ENCODE measurements at places on chromosomes 4 and X.
A peak's percentile ranks its signal among the peaks of the same experiment; 100 is the strongest.

- peak; percentile 71 for DNase-seq
These were observed 81.0 kb upstream of the ESX1 start for GRCh38 chrX:104335756-104336155.

- DNase-seq = no peak
These were observed 1.5 kb downstream of the ELF4 start for GRCh38 chrX:130108647-130109428.

DNA sequence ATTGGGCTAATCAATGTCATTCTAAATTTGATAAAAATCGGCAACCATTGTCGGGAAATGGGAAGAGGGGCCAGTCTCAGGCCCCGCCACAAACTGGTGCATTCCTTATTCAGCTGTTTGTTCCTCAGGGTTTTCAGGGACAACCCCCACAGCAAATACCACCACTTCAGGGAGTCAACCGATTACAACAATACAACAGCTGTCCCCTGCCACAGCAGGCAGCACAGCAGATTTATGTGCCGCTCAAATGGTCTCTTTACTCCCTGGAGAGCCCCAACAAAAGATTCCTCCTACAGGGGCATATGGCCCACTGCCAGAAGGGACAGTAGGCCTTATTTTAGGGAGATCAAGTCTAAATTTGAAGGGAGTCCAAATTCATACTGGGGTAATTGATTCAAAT lies 61.8 kb downstream of the ZNF732 start:
- no peak for DNase-seq

DNA sequence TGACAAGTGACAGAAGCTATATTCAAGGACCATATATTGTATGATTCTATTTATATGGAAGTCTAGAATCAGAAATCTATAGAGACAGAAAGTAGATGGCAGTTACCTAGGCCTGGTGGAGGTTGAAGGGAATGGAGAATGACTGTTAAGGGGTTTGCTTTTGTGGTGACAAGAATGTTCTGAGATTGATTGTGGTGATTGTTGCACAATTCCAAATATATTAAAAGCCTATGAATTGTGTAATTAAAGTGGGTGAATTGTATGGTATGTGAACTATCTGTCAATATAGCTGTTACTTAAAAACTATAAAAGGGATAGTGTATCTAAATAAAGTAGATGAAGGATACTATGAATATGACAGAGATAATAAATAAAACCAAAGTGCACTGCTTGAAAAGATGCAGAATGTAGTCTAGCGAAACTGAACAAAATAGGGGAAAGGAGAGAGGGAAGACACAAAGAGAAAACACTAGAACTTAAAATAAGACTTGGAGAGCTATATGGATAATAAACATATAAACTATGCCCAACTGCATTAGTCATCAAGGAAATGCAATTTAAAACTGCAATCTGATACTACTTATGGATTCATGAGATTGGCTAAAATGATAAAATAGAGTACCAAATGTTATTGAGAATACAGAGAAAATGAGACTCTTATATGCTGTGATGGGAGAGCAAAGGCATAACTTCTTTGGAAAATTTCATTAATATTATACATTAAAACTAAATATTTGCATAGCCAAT lies 82.1 kb upstream of the BANK1 start:
- no peak for DNase-seq

- DNase-seq = no peak
These were observed 362.2 kb upstream of the EMCN start for GRCh38 chr4:100880011-100880410.

DNA sequence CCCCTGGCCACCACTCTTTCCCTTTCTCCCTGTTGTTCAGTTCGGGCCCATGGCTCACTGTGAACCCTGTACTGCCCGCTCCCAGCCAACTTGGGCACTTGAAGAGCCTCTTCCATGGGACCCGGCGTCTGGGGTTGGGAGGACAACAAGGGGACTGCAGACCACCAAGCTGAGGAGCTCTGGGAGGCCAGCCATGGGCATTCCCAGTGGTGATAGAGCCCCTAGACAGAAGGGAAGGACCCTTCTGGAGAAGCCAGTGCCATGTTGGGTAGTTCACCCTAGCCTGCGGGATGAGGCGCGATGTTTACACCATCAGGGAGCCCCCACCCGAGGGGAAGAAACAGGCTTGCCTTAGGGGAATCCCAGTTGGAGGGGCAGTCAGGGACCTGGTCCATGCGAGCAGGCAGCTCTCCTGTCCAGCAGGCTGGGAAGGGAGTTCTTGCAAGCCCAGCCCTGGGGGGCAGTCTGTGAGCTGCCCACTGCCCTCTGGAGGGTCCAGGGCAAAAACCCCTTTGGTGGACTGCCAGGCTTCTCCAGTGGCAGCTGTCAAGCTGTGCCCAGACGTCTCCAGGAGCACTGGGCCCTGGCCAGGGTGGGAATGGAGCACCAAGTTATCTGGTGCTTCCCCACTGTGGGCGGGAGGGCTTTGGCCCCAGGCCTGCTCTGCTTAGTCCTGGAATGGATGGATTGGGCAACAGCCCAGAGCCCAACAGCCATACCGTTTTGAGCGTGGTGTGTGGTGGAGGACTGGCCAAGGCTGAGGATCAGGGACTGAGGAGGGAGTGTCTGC lies 23.7 kb upstream of the UBA1 start:
- DNase-seq = no peak

DNA sequence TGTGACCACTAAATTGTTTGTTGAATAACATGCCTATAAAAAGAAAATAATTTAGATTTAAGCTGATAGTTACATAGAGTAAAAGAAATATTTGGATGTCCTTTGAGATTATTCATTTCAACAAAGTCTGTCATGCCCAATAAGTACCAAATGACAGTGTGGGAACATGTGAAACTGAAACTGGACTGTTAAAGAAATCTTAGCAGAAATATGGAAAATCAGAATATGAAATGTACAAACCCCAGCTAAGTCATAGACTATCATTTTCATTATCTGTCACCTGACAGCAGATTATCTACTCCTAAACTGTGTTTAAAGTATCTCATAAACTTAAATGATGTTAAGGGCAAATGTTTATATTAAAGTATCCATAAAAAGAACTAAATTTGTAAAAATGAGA lies 437.8 kb upstream of the FAM241A start:
- no peak for DNase-seq

- DNase-seq = no peak
These were observed 15.8 kb downstream of the RBM10 start for GRCh38 chrX:47160781-47161180.

GRCh38 chr4:29549342-29549741 lies 1170.8 kb upstream of the PCDH7 start:
- DNase-seq = no peak

DNA sequence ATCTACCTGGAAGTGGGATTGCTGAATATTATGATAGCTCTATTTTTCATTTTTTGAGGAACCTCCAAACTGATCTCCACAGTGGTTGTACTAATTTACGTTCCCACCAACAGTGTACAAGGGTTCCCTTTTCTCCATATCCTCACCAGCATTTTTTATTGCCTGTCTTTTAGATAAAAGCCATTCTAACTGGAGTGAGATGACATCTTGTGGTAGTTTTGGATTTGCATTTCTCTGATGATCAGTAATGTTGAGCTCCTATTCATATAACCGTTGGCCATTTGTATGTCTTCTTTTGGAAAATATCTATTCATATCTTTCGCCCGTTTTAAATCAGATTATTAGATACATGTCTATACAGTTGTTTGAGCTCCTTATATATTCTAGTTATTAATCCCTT lies 101.8 kb downstream of the RASGEF1B start:
- no peak for DNase-seq

DNA sequence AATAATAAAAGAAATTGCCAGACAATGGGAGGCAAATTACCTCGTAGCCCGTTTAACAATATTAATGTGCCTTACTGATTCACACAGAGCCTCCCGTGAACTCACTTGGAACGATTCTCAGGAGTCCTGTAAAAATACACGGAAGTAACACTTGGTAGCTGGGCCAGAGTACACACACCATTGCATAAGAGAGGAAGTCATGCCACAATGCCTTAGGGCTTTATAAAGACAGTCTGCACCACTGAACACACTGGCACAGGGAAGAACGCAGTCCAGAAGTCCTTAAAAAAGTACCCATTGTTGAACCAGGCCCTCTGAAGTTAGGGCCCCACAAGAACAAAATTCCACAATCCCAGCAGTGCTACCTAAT lies 15.1 kb downstream of the SLC2A9 start:
- DNase-seq = no peak

DNA sequence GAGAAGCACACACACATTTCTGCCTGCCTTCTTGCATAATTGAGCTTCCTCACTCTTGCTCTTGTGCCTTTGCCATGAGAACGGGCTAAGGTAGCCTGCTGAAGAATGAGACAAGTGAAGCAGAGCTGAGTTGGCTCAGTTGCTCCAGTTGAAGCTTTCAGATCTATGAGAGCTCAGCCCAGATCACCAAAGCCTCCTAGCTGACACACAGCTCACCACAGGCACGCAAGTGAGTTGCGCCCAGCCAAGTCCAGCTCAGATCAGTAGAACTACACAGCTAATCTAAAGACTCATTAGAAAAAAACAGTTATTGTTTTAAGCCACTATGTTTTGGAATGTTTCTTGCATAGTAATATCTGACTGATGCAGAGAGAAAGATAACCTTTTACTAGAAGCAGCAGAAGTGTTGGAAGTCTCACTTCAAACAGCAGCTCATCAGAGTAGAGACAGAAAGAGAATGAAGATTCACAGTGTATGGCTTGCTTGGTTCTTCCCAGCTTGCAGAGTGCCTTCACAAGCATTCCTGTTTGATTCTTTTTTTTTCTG lies 362.4 kb downstream of the MID1IP1 start:
- no peak for DNase-seq

DNA sequence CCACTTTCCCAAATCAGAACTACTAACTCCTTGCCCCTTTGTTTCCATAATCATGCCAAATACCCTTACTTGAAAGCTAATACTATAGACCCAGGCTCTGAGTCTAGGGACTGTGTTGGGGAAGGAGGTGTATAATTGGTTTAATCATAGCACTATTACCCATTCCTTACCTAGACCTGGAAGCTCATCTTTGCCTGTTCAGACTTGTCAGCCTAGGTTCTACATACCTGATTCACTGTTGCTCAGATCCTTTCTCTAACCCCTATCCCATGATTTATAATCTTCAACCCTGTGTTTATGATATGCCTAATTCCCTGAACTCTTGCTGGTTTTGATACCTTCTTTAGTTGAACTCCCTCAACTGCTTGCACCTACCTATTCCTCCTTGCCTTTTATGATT lies 123.1 kb upstream of the GRIA3 start:
- DNase-seq = no peak

- DNase-seq = no peak
These were observed 23.0 kb downstream of the HTRA3 start for GRCh38 chr4:8292478-8293107.

DNA sequence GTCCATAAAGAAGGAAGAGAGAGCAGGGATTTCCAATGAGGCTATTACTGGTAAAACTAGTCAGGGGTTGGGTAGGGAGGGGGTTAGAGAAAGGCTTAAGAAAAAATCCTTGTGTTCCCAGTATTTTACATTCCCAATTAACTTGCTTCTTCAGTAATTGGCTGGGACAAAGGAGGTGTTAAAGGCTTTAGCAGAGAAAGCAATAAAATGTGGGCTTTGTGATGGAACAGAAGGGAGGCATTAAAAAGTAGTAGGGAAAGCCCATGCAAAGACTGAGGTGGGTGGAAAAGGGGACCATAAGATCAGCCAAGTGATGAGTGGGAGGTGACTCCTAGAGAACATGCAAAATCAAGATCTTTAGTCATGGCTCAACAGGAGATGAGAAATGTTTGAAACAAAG lies 1467.2 kb downstream of the RPA4 start:
- no peak for DNase-seq

- no peak for DNase-seq
These were observed 17.0 kb downstream of the DYNLT3 start for GRCh38 chrX:37830371-37830770.

GRCh38 chr4:3868211-3869173 lies 102.3 kb downstream of the ADRA2C start:
- DNase-seq = no peak

DNA sequence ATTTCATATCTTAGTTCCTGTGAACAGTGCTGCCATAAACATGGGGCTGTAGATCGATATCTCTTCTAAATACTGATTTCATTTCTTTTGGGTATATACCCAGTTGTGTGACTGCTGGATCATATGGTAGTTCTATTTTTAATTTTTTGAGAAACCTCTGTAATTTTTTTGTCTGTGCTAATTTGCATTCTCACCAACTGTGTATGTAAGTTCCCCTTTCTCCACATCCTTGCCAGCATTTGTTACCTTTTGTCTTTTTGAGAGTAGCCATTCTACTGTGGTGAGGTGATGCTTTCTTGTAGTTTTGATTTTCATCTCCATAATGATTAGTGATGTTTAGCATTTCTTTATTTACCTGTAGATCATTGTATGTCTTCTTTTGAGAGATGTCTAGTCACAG lies 2086.5 kb upstream of the TENM3 start:
- DNase-seq = no peak

- no peak for DNase-seq
These were observed 421.3 kb downstream of the FAT4 start for GRCh38 chr4:125736057-125736456.

- DNase-seq = no peak
These were observed 23.9 kb downstream of the MANBA start for GRCh38 chr4:102736636-102737549.

GRCh38 chrX:10795721-10796120 lies 175.3 kb upstream of the MID1 start:
- no peak for DNase-seq

- no peak for DNase-seq
These were observed 137.8 kb upstream of the GPR101 start for GRCh38 chrX:137171626-137172025.

DNA sequence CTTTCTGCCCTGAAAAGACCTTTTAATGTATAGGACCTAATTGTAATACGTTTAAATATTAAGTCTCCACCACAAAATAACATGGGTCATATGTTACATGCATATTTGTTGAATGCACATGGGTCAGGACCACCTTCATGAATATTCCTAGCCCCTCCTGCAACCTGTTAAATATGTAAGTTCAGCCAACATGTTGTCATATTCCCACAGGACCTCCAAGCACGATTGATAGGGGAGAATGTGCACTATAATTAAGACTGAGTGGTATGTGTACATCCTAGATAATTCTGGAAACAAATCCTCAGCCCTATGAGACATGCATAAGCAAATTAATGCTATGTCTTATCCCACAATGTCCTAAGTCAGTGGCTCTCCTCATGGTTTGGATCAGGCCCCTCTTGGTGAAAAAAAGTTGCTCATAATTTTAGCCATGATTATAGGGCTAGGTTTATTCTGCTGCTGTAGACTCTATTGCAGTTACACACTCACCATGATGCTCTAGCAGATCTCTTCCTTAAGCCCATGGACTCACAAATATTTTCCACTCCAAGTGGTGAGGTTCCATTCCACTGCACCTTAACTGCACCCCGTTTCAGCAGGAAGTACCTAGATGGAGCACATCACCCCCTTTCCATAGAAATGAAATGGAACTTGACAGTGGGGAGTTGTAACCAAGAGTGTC lies 10.2 kb downstream of the TIGD2 start:
- no peak for DNase-seq

DNA sequence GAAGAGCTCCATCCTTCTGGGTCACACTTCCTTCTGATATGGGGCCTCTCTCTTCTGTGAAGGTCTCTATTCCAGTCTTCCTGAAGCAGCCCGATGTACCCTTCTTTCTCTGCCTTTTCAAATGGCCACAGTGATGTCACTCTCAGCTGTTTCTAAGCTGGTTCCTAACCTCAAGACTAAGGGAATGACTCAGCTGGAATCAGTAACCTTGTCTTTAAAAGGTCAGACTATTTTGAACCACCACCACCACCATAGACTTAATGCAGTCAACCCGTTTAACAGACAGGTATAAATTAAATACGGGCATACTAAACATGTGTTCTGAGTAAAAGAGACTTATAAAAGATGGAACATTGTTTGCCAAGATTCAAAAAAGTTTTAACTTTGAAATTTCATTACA lies 121.0 kb downstream of the PPA2 start:
- DNase-seq = no peak

GRCh38 chr4:105119356-105119755 lies 27.3 kb upstream of the TET2 start:
- DNase-seq = no peak

All from AG04449 (cell line).